ENCODE measurements at places on chromosomes 11 and 22. TPM values are rescaled to one million over a fixed set of nuclear protein-coding genes. Genes with fewer than 3 reads are reported as not detected.

- DNase-seq: no peak
Measured at GRCh38 chr11:45666648-45667642, 1.5 kb upstream of the CHST1 start.

- DNase-seq: no peak
Measured at GRCh38 chr11:96704847-96705246, 315.0 kb downstream of the JRKL start.

GRCh38 chr11:16047073-16047472, 309.3 kb downstream of the SOX6 start:
- no peak for DNase-seq

DNA sequence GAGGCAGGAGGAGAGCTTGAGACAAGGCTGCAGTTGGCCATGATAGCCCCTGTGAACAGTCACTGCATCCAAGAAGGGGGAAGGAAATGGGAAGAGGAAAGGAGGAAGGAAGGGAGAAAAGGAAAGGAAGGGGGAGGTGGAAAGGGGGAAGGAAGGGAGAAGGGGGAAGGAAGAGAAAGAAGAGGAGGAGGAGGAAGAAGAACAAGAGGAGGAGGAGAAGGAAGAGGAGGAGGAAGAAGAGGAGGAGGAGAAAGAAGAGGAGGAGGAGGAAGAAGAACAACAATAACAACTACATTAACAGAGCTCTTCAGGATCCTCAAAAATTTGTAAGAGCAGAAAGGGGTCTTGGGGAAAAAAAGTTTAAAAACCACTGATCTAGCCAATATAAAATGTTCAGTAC, 5.2 kb downstream of the RAB6A start:
- no peak for DNase-seq

DNA sequence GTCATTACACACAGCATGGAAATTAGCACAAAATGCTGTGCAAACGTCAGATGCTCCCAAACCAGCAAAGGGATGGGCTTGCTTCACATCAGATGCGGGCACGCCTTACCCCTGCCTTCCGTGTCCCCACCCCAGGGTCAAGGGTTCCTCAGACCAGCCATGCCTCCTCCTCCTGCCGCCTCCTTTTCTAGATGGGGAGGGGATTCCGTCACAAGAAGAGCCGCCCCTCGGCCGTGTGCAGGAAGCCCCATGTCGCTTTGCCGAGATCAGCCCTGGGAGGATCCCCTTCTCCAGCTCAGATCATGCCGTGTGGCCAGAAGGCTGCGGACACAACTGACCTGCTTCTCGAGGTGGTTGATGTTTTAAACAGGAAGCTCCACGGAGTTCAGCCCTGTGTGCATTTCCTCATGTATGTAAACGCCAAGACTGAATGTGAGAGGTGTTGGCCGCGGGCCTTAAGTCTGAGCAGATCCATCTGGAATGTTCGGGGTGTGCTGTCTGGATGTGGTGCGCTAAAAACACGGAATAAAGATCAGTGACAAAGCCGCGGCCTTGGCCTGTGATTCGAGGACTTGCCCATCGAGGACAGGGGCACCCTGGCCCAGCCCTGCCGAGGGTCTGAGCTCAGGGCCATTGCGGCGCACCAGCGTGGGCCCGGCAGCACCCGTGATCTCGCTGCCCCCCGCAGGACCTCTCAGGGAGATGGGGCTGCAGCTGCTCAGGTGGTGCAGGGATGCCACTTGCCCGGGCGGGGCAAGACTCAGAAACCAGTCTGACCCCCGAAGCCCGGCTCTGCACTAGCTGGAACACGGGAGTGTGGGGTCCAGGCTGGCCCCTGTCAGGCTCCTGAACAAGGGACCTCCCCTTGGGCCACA, 412.9 kb downstream of the TBC1D22A start:
- no peak for DNase-seq

GRCh38 chr22:46613606-46614021, 6.6 kb upstream of the GRAMD4 start:
- no peak for DNase-seq

DNA sequence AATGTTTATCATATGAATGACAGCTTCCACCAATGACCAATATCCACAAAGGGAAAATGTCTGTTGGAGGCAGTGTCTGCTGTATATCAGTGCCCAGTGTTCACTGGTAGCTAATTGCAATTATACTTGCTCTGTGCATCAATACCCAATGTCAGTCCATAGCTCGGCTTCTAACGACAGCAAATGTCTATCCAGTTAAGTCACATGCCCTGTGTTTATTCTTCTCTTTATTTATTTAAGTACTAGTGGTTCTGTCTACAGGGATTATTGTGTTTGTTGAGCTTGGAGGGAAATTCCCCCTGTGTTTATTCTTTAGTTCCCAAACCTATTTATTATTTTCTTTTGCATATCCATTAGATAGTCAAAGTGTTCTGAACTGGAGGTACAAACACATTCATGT, 18.6 kb downstream of the TSKU start:
- DNase-seq: no peak

DNA sequence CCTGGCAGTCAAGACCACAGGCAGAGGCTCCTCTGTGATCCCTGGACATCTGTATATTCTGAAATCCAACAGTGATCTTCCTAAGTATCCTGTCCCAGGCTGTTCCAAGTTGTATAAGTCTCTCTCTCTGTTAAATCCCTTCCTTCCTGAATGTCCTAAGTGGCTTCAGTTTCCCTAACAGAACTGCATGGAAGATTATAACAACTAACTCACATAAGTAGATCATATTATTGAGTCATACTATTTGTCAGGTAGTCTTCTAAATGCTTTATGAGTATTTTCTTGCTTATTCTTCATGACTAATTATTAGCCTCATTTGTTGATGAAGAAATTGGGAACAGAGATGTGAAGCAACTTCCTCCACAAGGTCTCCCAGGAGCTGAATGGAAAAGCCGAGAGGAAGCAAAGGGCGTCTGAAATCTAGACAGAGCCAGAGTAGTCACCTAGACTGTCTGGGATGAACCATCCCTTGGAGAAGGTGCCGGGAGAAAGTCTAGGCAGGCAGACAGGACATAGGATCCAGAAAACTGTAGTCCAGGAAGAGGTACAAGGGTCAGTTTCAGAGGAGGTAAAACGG, 93.2 kb upstream of the FAT3 start:
- no peak for DNase-seq

- DNase-seq: no peak
Measured at GRCh38 chr11:35912883-35913624, 30.8 kb upstream of the LDLRAD3 start.

DNA sequence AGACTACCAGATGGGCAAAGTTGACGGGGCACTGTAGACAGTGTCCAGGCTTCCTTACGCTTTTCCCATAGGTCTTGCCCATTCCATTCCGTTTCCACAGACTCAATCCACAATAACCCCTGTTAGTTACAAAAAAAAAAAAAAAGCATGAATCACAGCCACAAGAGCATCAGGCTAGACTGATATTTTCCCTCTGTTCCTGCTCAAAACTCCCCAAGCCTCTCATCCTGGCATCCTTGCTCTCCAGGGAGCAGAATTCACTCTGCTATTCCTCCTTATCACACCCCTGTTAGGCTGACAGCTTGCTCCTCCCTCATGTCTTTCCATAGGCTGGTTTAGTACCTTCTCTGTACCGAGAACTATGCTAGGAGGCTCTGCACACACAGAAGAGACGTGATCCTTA, 42.2 kb downstream of the TMEM123 start:
- no peak for DNase-seq

GRCh38 chr22:36900225-36900624, 13.2 kb upstream of the CSF2RB start:
- DNase-seq: no peak

DNA sequence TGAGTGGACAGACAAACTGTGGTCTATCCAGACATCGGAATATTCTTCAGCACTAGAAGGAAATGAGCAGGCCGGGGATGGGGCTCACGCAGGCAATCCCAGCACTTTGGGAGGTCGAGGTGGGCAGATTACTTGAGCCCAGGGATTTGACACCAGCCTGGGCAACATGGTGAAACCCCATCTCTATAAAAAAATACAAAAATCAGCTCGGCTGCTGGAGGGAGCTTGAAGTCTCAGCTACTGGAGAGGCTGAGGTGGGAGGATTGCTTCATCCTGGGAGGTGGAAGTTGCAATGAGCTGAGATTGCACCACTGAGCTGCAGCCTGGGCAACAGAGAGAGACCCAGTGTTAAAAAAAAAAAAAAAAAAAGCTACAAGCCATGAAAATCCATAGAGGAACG, 8.0 kb upstream of the CTSD start:
- no peak for DNase-seq

DNA sequence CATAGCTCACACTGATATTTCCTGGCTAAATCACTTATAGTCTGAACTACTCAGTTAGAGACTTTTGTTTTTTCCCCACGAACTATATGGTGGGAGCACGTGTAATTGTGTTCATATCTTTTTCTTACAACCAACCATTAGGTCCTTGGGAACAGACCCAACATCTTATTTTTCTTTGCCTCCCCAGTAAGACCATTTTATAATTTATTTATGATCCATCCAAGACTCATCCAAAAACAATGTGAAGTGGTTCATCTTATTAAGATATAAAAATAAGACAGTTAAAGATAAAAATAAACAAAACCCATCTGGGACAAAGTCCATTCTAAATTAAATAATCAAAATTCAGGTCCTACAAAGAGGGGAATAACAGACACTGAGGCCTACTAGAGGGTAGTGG, 90.8 kb downstream of the FAM168A start:
- no peak for DNase-seq

- DNase-seq: no peak
Measured at GRCh38 chr11:16311831-16312230, 44.5 kb downstream of the SOX6 start.

DNA sequence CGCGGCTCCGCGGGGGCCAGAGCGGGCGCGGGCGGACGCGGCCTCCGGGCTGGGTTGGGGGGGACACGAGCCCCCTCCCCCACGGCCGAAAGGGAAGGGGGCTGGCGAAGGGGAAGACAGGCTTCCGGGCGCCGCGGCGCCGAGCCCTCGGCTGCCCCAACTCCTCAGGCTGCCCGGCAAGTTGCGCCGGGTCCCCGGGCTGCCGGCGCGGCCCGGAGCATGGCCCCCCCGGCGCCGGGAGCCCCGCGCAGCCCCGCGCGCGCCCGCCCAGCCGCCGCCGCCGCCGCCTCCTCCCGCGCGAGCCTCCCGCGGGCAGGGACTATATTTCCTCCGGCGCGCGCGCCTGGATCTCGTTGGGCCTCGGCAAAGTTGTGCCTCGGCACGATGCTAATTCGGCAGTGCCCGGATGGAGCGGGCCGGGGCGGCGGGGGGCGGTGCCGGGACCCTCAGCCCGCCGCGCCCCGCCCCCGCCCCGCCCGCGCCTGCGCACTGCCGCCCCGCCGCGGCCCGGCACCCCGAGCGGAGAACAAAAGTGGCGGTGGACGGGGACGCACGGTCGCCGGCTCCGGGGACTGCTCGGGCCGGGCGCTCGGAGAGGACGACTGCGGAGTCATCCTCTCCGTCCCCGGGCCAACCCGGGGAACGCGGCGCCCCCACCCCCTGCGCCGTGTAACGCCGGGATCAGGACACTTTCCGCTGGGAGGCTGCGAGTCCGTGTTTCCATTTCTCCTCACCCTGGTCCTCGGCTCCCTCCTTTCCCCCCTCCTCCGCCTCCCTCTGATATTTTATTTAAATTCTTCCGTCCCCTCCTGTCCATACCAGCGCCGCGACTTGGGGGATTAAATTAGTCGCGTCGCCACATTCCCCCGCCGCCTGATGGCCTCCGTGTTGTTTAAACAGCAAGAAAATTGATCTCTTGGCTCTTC, at the start of gene PHF21B:
PHF21B (minus strand) TSS at position 400 of the 926 bp plus-strand sequence. CDS start 456 bp downstream, outside the sequence.
- DNase-seq: peak; percentile 86

DNA sequence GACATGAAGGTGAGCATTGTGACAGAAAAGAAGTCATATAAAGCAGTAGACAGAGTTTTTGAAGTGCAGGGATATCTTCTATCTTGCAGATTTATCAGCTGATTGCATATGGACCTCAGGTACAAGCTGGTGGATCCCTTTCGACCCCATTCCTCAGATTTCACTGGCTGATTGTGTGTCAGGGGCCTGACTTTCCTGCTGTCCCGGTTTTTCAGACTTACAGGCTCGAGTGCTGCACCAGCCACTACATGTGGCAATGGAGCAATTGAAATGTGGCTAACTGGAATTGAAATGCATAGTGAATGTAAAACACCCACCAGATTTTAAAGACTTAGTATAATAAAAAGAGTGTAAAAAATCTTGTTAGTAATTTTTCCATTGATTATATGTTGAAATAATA, 50.3 kb downstream of the CLMP start:
- DNase-seq: no peak

GRCh38 chr11:27874998-27875830, 175.0 kb upstream of the BDNF start:
- DNase-seq: no peak

- no peak for DNase-seq
Measured at GRCh38 chr11:68325907-68326220, 13.5 kb downstream of the LRP5 start.

GRCh38 chr11:1447845-1448825, 38.4 kb downstream of the MOB2 start:
- no peak for DNase-seq

DNA sequence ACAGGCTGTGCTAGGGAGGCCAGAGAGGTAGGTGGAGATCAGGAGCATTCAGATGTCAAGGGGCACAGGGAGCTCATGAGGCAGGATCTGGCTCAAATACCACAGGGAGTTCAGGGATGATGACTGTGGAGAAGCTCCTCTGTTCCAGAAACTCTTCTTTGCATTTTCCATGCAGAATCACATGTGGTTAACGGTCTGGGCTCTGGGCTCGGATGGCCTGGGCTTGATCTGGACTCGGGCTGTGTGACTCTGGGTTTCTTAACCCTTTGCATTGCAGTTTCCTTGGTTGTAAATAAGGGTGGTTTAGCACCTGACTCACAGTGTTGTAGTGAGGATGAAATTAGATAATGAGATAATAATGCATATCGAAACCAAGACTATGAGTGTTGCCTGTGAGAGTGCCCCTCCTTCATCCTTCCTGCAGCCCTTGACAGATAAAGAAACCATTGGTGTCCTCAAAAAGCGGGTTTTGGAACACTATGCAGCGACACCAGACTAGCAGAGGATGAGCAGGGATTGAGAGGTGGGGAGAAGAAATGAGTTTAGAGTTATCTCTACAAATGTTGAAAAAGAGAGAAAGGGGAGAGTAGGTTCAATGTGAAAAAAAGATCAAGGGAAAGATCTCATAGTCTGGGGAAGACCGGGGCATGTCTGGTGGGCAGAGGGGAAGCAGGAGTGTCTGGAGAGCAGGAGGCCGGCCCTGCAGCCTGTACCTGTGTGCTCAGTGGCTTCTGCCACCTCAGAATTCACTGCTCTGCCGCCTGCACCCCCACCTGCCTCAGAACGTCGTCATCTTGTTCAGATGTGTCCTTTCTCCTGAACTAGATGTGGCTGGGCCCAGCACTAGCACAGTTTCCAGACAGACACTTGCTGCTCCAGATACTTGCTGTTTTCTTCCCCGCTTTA, 197.8 kb upstream of the SORL1-AS1 start:
- DNase-seq: no peak

DNA sequence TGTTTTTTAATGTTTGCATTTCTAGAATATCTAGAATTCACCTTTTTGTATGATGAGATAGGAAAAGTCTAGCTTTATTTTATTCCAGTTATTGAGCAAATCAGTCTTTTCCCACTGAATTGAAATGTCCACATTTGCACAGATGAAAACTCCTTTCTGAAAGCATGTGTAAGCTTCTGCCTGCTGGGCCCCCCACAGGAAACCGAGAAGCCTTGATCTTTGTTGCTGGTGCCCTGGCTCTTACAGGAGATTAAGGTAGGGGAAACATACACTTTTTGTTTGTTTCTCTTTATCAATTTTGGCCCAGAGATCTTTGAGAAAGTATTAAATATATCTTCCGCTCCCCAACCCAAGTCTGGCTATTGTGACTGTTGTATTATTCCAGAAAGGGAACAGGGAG, 87.2 kb upstream of the GNAZ start:
- DNase-seq: no peak

The UPK3A gene
- not detected for total RNA-seq

The CHRM1 gene
- 0.44 TPM for total RNA-seq

The APOL5 gene
- not detected for total RNA-seq

The ARHGAP42 gene
- total RNA-seq: 18.9 TPM

Data from kidney (tissue), 22 donors.